ENCODE measurements at places on chromosomes 1 and 21. TPM values are rescaled to one million over a fixed set of nuclear protein-coding genes. Genes with fewer than 3 reads are reported as not detected.

DNA sequence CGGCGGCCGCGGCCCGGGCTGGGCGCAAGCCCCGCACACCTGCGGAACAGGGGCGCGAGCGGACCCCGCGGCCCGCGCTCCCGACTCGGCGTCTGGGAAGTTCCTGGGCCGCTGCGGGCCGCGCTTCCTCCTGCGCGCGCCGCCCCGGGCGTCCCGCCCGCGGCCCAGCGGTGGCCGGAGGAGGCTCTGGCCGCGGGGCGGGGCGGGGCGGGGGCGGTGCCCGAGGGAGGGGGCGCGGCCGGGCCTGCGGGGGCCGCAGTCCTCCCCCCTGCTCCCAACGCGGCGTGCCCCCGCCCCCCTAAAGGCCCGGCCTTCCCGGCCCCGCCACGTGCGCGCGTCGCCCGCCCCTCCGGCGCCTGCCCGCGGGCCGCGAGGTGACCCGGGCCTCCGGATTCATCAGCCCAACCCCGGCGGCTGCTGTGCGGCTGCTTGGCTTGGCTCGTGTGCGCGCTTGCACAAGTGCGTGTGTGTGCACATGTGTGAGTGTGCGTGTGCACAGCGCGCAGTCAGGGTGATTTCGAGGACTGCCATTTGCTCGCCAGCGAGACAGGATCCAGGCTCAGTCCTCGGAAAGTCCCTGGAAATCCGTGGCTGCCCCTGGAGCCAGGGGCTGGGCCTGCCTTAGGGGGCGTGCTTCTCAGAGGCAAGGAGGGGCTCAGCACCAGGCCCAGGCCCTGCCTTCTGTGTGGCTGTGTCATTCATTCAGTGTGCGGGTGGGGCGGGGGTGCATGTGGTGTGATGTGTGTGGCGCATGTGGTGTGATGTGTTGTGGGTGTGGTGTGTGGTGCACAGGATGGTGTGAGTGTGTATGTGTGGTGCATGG lies at the start of gene C2CD2:
Gene C2CD2 (minus strand): TSS at position 188 of the 823 bp plus-strand sequence. CDS start 370 bp downstream, outside the sequence.
- peak; percentile 80 for DNase-seq

GRCh38 chr1:204232526-204232925 lies 18.7 kb upstream of the GOLT1A start:
- DNase-seq = no peak

Gene BMP8A
- polyA plus RNA-seq = not detected

Gene UTS2
- polyA plus RNA-seq = not detected

Gene ADAMTS1
- polyA plus RNA-seq = 19.3 TPM

Gene TTF2
- 7.3 TPM for polyA plus RNA-seq
